ENCODE measurements at places on chromosomes 4 and X. TPM values are rescaled to one million over a fixed set of nuclear protein-coding genes. Genes with fewer than 3 reads are reported as not detected.

The STAP1 gene
- total RNA-seq = not detected

The COL4A6 gene
- total RNA-seq = 4.2 TPM

The SULT1B1 gene
- total RNA-seq = under 0.01 TPM

The OPRPN gene
- not detected for total RNA-seq

The RS1 gene
- total RNA-seq = not detected

The ADH5 gene
- total RNA-seq = 293 TPM

The VCX gene
- total RNA-seq = not detected

The ARHGAP24 gene
- 55.5 TPM for total RNA-seq

The FAT4 gene
- 8.1 TPM for total RNA-seq

The H2BW1 gene
- total RNA-seq = not detected

The FAAH2 gene
- total RNA-seq = 0.28 TPM

The HSD17B10 gene
- 101 TPM for total RNA-seq

The JCHAIN gene
- 6.7 TPM for total RNA-seq

The ARMCX1 gene
- total RNA-seq = 49.4 TPM

The RNF150 gene
- total RNA-seq = 0.28 TPM

The TLL1 gene
- total RNA-seq = 0.09 TPM

The CTAG2 gene
- total RNA-seq = not detected

The GUF1 gene
- 9.8 TPM for total RNA-seq

The MTCP1 gene
- 24.9 TPM for total RNA-seq

The TMEM31 gene
- 0.14 TPM for total RNA-seq

The KLKB1 gene
- total RNA-seq = not detected

The SRPX2 gene
- total RNA-seq = 29.2 TPM

The TCEAL3 gene
- total RNA-seq = 19.3 TPM

All from smooth muscle cell of bladder (primary cell).